ENCODE measurements at places on chromosomes 6 and 20.
A peak's percentile ranks its signal among the peaks of the same experiment; 100 is the strongest.

- DNase-seq = peak; percentile 69
Measured at GRCh38 chr6:4008324-4009047, 70.5 kb downstream of the FAM217A start.

GRCh38 chr6:17938901-17939300, 48.5 kb downstream of the KIF13A start:
- no peak for DNase-seq

- no peak for DNase-seq
Measured at GRCh38 chr6:108556250-108556649, 4.5 kb upstream of the FOXO3 start.

DNA sequence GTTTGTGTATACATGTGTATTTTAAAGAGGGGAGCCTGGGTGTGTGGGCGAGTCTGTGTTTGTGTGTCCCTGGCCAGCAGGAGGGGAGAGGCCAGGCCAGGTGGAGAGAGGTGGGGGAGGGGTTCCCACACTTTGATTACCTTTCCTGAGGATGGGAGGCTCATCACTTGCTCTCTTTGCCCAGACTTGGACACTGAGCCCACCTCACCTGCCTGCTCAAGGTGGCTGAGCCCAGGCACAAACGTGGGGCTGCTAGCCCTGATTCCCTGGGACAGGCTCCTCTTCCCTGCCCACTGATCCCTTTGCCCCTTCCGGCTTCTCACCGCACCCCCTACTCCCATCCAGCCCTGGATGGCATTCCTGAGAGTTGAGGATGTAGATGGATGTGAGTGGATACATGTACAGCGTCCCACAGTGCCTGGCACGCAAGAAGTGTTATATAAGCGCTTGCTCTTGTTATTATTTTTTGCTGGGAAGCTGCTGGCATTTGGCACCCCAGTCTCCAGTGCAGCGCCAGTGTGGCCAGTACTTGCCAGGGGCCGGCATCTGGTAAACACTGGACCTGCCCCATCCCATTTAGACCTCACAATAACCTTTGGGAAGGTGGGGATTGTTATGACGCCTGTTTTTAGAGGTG, 2.7 kb downstream of the CEBPB start:
- no peak for DNase-seq

DNA sequence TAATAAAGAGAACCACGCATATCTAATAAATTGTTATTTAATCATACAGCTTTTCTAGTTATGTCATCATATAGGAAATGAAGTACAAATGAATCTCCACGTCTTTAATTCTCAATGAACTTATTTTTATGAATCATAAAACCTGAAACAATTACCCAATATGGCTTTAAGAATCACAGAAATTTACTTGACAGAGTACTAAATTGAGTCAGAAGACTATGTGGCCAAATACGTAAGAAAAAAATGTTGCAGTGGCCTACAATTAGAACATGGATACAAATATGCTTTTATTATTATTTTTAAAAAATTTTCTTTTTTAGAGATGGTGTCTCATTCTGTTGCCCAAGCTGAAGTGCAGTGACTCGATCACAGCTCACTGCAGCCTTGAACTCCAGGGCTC, 584.7 kb upstream of the SLC35B3 start:
- DNase-seq = no peak

GRCh38 chr6:1850840-1851157, 241.1 kb downstream of the FOXC1 start:
- no peak for DNase-seq

GRCh38 chr6:220312-220711, 72.0 kb upstream of the DUSP22 start:
- no peak for DNase-seq

GRCh38 chr6:17021539-17021889, 80.3 kb upstream of the STMND1 start:
- DNase-seq = no peak

DNA sequence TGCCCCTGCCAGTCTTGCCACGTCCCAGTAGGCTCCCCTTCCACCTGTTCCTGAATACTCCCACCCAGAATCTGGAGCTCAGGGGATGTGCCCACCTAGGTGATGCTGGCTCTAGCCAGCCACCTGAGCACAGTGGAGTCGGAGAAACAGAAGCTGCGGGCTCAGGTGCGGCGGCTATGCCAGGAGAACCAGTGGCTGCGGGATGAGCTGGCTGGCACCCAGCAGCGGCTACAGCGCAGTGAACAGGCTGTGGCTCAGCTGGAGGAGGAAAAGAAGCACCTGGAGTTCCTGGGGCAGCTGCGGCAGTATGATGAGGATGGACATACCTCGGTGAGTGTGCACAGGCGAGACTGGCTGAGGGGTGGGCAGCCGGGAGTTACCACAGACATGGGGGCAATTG, 3.4 kb downstream of the KLC4 start:
- DNase-seq = no peak

DNA sequence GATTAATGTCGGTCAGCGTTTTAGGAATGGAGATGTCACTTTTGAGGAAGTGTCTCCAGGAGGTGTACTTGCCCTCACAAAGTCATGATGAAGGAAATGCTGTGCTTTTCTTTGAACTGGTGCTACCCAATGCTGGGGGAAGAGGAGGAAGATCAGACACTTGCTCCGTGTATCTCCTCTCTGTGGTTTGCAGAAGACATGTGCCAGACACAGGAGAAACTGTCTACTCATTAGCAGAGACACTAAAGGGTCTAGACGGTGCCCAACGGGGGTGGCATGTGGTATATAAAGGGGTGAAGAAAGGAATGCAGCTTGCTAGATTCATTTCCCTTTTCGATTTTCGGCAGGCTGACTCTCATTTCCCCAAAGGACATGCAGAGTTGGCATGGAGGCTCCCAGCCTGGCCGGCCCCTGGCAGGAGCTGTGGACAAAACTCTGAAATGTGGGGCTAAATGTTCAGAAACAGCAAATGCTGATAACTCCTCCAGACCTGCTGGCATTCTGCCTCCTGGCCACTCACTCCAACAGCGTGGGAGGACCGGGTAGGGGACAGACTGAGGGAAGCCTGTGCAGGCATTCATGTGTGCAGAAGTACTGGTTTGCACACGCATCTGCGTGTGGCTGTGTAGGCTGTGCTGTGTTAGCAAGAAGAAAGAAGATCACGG, 59.6 kb upstream of the QKI start:
- DNase-seq = peak; percentile 67

DNA sequence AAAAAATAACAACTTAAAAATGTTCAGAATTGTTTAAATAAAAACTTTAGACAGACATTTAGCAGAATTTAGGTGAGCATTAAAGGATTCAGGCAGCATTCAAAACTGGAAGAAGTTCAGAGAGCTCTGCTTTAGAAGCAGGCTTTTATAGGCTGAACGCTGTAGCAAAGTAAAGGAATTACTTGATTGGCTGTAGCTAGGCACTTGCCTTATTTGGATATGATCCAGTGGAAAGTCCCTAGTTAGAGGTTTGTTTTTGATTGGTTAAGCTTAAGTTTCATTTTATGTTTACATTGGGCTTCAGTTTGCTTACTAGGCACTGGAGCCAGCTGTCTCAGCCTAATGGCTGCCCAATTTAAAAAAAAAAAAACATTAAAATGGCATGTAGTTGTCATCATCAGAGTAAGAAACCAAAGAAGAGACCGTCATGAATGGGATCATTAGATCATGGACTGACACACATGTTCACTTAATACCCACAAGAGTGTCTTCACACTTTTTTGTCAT, 65.1 kb downstream of the CBFA2T2 start:
- peak; percentile 92 for DNase-seq

GRCh38 chr6:22409486-22409885, 112.7 kb upstream of the PRL start:
- no peak for DNase-seq

DNA sequence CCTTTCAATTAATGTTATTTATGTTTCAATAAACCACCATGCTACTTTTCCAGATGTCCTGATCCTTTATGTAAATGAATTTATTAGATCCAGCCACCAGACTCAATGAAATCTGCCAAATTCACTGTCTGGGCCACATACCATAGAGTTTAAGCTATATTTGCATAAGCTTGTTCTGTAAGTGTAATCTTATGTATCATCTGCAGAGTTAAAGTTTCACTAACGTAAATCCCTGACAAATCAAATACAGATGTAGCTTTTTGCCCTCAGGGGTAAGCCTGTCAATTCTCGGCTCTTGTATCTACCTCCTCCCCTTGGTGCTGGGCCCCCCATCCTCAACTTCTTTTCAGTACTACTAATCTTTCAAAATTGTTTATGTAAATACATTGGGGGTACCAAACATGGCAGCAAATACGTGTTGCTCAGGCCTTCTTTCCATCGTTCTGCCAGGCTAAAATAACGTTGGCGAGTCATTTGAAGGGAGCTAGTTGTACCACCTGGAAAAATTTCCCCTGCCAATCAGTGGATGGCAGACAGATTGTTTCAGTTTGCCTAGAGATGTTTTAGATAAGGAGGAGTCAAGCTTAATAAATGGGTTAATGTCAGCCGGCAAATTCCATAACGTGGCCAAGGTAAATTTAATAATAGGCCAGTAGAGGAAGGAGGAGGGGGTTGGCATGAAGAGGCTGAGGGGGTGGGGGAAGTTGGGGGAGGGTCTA, 79.6 kb downstream of the RPS12 start:
- no peak for DNase-seq

GRCh38 chr6:7073821-7074525, 33.8 kb upstream of the RREB1 start:
- no peak for DNase-seq

DNA sequence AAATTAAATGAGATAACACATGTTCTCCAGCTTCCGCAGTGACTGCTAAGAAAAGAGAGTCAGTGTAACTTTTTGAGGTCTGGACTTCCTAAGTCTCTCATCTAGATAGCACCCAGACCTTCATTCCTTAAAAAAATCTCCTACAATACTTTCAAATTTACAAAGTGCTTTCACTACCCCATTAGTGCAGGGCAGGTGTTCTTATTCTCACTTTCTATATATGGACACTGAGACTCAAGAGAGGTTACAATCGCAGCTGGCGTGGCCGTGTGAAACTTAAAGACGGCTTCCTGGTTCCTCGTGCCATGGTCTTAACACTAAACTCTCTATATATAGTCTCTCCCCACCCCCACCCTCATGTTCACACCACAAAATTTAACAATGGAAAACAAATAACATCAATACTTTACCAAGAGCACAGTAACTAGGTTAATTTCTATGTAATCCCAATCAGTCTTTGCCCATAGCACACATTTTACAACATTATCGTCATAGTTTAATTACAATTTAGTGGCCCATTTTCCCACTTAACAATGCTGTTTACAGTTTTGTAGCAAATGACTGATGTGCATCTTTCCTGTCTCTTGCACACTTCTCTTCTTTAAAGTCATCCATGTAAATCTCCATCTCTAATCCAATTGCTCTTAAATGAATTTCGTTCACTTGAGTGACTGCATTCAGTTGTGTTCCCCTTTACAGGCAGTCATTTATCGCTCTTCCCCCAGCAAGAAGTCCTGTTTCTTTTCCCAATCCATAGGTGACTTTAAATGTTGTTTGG, 78.8 kb upstream of the ARID1B start:
- no peak for DNase-seq

GRCh38 chr6:108174371-108175175, 8.8 kb downstream of the NR2E1 start:
- DNase-seq = no peak

GRCh38 chr20:10667560-10668167, 6.1 kb downstream of the JAG1 start:
- peak; percentile 78 for DNase-seq

DNA sequence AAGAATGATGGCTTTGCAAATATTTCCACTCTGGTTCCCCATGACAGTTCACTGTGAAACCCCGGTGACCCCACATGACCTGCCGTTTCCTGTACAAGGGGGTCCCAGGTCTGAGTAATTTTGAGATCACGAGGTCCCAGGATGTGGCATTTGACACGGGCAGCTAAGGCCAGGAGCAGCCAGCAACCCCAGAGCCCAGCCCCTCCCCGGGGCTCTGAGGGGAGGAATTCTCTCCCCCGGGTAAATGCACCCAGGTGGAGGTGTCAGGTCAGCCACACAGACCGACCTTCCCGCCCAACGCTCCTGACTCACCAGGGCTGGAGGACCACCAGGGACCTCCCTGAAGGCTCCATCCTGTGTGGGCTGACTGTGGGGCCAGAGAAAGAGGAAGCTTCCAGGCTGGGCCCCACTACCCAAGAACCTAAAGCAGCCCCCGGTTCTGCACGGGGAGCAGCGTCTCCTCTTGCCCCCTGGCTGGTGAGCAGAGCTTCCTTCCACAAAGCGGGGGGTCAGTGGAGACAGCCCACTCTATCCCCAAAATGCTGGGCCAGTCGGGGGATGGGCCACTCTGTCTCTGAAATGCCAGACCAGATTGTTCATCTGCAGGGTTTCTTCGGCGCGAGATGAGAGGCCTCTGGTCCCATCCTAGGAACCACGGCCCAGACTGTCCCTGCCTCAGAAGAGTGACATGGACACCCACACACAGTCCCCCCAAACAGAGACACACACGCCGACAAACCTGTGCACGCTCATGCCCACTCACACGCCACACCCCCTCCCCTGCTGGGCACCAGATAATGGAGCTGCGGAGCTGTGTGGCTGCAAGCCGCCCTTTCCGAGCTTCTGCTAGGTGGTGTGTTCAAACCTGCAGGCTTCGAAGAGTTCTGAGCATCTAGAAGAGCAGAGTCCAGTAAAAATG, 23.4 kb upstream of the SLCO4A1 start:
- peak; percentile 70 for DNase-seq

- DNase-seq = no peak
Measured at GRCh38 chr6:25202504-25202903, 76.7 kb upstream of the CARMIL1 start.

DNA sequence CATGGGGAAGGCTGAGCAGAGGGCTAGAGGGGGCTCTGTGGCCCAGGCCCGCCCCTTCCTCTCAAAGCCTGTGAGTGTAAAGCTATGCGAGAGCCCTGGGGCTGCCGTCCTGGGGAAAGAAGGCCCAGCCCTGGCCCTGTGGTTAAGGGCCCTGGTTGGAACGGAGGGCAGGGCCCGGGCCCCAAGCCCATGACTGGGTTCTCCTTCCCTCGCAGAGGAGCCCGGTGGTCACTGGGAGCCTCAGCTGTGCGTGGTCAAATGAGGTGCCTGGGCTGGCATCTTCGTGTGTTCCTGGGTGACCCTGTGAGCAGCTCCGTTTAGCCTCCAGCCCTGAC, 56.0 kb downstream of the SMOC2 start:
- DNase-seq = no peak

DNA sequence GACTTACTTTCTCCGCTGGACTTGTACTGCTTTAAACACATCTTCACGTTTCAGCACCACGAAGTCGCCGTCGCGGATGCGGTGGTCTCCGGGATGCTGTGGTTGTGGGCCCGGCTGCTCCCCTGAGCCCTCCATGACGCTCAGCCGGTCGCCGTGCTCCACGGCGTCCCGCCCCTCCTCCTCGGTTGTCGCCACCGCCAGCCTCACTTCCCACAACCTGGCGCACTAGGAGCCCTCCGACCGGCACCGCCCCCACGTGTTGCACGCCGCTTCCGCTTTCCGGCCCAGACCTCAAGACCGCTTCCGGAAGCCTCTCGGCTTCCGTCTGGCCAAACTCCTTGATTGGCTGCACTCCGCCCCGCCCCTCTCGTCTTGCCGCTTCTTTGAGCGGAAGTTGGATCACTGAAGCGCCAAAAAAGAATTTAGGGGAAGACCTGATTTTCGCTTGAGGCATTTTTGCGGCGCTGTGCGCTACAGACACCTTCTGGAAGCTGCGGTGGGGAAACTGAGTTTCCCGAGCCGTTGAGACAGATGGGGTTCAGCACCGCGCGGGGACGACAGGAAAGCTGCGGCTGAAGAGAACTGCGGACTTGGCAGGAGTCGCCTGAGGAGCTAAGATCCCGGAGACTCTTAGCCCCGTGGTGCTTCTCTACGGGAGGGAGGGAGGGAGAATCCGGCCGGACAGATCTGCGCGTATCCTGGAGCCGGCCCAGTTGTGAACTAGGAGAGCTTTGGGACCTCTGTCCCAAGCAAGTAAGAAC, at the start of the genes MCM8 and TRMT6:
Gene MCM8, plus strand, starts transcription at position 382 of the 761 bp plus-strand sequence. CDS start 1,364 bp downstream, outside the sequence.
Gene TRMT6, minus strand, starts transcription at position 263 of the 761 bp plus-strand sequence. Its CDS starts 128 bp downstream, at position 135.
- DNase-seq = peak; percentile 98

GRCh38 chr6:18186033-18186432, 30.8 kb downstream of the KDM1B start:
- peak; percentile 13 for DNase-seq

All from kidney tubule cell (primary cell).